ENCODE measurements at places on chromosomes 2 and 18.

GRCh38 chr2:11831415-11831814, 85.0 kb downstream of the LPIN1 start:
- DNase-seq, result no peak

GRCh38 chr2:19854596-19855541, 46.9 kb downstream of the TTC32 start:
- DNase-seq, result no peak

GRCh38 chr2:48112911-48113680, 206.8 kb upstream of the FBXO11 start:
- no peak for DNase-seq

GRCh38 chr2:31415421-31415820, 879 bp upstream of the XDH start:
- no peak for DNase-seq

GRCh38 chr2:110900191-110900590, 167.8 kb downstream of the ACOXL start:
- DNase-seq, result no peak

DNA sequence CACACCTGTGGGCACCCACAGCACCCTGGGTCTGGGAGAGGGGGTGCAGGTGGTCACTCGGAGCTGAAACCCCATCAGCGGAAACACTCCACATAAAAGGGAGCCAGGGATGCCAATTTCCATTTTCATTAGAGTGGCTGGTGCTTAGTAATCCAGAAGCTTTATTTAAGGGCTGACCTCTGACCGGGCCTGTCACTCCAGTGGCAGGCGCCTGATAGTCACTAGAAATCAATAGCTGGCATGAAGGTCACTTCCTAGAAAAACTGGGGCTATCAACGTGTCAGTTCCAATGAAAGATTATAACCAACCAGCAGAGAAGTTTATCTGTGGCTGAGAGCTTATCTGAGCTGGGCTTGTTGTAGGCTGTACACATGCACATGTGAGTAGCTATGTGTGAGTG, 333.7 kb upstream of the SKOR2 start:
- DNase-seq, result no peak

DNA sequence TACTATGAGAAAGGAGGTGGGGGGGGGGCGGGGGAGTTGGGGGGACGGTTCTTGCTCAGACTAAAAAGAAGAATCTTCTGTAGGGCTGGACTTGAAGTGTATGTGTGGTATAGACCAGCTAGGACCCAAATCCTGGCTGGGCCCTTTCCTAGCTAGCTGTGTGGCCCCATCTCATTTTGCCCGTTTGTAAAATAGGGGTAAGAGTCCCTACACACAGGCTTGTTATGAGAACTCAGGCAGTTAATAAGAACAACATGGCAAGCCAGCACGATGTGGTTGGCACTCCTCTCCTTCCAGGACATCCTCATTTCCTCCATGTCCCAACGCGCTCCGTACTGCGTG, 1.1 kb downstream of the EVA1A start:
- DNase-seq, result no peak

GRCh38 chr2:9655441-9656269, 24.9 kb upstream of the YWHAQ start:
- no peak for DNase-seq

GRCh38 chr2:96347395-96347794, 11.8 kb downstream of the NCAPH start:
- DNase-seq, result no peak

DNA sequence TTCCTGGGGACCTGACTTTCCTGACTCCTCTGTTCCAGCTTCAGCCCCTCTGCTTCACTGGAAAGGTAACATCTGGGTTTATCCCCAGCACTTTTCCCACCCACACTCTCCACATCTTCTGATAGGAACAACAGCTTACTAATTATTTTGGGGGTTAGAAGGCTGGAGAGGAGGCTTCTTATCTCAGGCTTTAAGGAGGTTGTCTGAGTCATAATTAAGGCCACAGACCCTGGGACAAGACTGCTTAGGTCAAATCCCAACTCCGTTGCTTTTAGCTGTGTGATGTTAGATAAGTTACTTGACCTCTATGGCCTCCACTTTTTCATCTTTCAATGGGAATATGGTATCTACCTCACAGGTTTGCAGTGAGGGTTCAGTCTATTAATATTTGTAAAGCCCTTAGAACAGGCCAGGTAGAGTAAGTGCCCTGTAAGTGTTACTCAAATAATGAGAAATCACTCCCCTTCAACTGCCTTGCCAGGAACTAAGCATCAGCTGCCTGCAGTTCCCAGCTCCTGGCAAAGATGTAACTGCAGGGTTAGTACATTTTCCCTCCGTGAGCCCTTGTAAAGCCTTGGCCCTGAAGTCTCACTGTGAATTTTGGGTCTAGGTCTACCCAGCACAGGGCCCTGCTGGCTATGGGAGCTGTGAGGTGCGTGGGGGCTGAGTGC, 123.6 kb downstream of the MTX2 start:
- no peak for DNase-seq

DNA sequence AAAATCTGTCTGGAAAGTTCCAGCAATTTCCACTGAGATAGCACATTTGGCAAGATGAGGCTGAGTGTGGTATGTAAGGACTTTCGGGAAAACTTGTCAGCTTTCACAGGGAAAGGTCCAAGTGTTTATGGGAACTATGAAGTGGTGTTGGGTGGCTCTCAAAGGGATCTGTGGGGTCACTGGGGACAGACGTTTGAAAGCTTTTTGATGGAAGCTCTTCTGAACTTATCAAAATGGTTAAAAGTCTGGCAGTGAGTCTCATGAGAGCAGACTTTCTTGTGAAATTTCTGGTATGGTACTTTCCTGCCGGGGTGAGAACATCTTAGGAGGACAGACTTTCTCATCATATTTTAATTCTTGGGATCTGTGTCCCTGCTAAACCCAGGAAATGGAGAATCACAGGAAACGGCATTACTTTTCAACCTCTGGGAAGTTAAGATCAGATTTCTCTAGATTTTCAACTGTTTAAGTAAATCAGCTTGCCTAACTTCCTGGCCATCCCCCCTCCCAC, 546.3 kb upstream of the ZEB2 start:
- DNase-seq, result peak; percentile 35

DNA sequence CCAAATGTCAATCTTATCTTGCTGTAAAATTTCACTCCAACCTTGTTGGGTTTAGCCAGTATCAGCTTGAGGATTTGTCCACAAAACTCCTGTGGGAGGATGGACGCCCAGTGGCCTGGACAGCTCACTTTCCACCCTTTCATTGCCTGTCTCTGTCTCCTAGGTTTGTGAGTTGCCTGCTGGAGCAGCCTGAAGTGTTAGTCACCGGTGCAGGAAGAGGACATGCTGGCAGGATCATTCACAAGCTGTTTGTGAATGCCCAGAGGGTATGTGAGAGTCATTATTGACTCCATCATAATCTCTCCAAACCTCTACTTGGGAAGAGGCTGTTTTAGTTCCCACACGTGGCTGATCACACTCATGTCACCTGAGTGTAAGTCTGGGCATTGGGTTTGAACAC, 112.3 kb downstream of the RAB3GAP1 start:
- DNase-seq, result no peak

- no peak for DNase-seq
Measured at GRCh38 chr2:146602383-146602782, 1242.4 kb upstream of the ACVR2A start.

DNA sequence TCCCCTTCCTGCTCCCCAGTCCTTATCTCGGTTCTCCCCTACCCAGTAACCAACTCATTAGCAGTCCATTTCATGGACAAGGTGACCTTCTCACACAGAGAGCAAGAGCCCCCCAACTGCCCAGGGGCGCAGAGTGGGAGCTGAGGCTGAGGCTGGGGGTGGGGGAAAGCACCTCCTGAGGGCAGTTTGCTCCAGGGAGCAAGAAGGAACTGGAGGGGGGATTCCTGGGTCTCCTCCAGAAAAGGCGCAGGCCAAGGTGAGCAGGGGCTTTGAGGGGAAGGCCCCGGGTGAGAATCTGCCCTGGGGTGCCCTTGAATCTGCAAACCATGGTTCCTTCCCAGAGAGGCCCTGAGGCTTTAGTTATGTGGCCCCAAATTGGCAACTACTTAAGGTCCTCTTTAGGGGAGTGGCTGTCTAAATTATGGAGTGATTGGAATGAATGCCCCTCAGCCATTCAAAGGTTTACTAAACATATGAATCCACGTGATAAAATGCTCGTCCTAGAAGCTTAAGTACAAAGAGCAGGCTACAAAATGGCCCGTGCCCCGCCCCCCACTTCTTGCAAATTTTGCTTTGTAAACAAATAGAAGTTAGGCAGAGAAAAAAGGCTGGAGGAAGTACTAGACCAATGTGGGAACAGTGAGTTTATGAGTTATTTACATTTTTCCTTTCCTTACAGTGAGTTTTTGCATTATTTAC, 123.5 kb upstream of the HS6ST1 start:
- peak; percentile 17 for DNase-seq

- DNase-seq, result no peak
Measured at GRCh38 chr2:86562485-86562921, 740 bp downstream of the CHMP3 start.

GRCh38 chr2:231470246-231470900, 6.1 kb upstream of the NCL start:
- DNase-seq, result no peak

DNA sequence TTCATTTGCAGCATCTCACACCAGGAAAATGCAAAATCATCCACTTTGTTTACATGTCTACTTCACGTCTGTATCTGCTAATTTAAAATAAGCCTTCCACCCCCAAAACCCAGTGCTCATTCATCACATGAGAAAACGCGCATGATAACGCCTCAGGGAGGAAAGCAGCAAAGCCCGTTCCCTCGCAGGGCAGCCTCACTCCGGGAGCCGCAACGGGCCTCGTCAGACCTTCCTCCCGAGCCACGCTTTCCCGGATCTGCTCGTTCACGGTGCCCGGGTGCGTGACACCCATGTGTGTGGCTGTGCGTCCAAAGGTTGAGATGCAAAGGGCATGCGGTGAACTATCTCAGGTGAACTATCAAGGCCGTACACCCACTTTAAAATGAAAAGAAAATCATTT, 59.8 kb downstream of the NDUFA10 start:
- no peak for DNase-seq

GRCh38 chr2:225502971-225503370, 103.5 kb downstream of the NYAP2 start:
- no peak for DNase-seq

- no peak for DNase-seq
Measured at GRCh38 chr2:141778315-141778835, 352.4 kb downstream of the LRP1B start.

- no peak for DNase-seq
Measured at GRCh38 chr2:6526093-6526824, 339.4 kb downstream of the CMPK2 start.

DNA sequence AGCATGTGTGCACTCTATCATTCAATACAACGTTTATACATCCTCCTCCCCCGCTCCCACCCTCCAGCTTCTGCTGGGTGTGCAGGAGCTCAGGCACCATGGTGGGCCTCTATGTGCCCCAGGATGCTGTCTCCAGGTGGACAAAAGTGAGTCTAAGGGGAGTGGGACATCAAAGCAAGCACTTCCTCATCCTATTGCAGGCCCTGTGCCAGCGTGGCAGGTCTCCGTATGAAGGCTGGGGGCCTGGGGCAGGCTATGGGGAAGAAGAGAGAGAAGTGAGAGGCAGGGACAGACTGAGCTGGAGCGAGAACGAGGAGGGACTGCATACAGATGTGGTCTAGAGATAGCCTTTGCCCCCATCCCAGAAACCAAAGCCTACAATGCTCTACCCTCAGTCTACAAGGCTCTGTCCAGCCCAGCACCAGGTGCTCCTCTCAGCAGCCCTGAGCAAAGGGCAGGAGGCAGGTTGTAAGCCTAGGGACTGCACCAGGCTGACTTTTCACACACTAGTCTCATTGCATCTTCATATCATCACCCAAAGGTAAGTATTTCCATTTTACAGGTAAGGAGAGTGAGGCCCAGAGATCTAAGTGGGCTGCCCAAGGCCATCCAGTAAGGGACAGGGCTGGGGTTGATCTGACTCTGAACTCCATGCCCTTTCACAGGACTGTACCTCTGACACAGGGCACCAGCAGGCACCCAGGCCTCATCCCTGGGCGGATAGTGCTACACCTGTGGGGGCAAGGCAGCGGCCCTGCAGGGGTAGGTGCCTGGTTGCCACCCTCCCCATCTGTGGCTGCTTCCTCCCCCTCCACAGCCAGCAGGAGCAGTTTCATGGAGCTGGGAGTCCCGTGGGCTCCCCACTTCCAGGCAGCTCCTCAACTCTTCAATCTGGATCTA, 14.0 kb upstream of the ARID5A start:
- DNase-seq, result no peak

- DNase-seq, result no peak
Measured at GRCh38 chr2:236574424-236575145, 5.0 kb downstream of the ACKR3 start.

DNA sequence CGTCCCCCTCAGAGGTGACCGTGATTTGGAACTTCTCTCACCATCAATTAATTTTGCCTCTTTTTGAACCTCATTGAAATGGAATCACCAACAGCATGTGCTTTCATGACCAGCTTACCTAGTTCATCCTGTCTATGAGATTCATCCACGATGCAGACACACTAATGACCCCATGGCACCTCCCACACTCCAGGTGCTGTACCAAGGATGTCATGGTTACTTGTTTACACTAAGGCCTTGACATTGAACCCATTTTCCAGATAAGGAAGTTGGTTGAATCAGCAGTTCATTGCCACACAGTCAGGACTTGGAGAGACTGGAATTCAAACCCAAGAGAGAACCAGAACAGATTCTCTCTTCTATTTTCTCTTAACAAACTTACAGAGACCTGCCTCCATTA, 139.0 kb downstream of the ZFP36L2 start:
- peak; percentile 19 for DNase-seq

Measured in left hindlimb (tissue), 1 donor.